ENCODE measurements at places on chromosomes 13 and 19.

DNA sequence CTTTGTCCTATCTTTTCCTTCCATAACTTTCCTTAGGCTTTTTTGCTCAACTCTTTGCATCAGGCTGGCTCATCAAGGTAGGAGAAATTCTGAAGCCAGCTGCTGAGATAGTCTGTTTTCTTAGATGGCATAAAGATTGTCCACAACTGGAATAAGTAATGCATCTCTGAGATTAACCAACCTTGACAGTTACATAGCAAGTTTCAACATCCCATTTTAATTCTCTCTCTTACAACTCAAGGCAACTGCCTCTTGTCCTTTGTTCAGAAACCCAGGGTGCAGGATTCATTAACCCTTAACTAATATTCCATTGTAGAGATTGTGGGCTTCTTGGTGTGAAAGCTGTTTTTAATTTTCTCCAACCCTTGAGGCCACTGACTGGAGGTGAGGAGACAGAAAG, 239.2 kb downstream of the LACC1 start:
- DNase-seq: no peak

DNA sequence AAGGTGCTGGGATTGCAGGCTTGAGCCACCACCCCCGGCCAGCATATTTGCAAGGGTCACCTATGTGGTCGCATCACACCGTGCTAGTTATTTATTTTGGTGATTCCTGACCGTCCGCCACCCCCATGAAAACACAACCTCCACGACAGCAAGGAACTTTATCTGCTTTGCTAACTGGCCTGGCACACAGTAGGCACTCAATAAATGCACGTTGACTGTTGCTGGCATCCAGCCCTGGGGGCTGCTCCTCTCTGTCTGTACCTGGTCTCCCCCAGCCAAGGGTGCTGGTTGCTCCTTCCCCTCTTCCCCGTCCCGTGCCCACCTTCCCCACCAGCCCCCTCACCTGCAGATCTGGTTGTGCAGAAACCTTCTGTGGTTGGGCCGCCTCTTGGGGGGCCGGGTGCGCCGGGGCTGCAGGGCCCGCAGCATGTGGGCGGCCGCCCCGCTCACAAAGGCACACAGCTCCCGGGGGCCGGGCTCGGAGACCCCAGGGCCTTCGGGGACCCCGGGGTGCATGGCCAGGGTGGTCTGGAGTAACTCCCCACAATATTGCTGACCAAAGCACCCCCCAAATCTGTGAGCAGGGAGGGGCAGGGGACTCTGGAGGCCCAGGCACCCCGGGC, 401 bp downstream of the C19orf85 start:
- DNase-seq: no peak

- no peak for DNase-seq
Observed at GRCh38 chr13:66532146-66532545, 698.0 kb downstream of the PCDH9 start.

DNA sequence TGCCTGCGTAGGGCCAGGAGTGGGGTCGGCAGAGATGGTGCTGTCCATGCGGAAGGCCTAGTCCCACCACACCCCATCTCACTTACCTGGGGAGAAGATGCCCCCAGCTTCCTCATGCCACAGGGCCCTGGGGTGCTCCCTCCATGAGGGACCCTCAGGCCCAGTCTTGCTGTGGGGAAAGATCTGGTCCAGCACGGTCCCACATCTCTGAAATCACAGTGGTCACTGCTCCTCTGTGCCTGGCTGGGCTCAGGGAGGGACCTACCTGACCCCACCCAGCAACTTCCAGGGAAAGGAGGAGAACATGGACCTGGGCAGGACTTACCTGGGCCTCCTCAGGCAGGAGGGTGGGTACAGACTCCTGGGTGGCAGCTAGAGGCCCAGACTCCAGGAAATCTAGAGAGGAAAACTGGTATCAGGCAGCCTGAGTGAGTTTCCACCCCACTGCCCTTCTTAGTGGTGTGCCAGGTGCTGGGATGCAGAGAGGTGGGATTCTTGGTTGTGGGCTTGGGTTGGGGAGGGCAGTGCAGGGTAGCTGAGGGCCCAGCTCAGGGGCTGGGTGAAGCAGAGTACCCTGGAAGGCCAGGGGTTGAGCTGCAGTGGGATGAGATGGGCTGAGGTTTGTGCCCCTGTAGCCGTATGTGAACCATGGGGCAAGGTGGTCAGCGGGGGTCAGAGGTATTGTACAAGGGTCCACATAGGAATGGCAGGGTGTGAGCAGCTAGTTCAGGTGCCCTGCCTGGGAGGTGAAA, 3.8 kb downstream of the MZF1 start:
- DNase-seq: no peak

DNA sequence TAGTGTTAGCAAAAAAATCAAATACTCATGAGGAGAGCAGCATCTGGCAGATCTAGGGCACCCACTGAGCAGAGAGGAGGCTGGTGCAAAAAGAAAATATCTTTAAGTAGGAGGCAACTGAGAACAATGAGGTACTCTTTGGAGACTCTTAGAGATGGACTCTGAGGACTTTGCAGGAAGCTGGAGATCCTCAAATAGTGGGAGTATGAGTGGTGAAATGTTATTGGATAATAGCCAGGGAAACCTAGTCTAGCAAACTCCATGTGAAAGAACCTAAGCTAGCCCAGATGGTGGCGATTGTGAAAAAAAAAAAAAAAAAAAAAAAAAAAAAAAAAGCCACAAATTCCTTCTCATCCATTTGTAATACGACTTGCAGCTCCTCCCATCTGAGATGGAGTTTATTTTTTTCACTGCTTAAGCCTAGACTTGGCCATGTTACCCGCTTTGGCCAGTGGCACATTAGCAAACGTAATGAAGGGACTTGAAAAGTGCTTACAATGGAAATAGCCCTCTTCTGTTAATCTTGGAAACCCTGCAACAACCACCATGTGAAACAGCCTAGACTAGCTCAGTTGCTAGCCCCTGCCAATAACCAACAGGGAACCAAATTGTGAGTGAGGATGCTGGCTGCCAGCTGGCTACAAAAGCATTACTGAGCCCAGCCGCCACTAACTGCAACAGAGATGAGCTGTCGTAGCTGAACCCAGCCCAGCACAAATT, 476.2 kb downstream of the KLF12 start:
- no peak for DNase-seq

- no peak for DNase-seq
Observed at GRCh38 chr19:45187421-45188100, 9.0 kb downstream of the BLOC1S3 start.

DNA sequence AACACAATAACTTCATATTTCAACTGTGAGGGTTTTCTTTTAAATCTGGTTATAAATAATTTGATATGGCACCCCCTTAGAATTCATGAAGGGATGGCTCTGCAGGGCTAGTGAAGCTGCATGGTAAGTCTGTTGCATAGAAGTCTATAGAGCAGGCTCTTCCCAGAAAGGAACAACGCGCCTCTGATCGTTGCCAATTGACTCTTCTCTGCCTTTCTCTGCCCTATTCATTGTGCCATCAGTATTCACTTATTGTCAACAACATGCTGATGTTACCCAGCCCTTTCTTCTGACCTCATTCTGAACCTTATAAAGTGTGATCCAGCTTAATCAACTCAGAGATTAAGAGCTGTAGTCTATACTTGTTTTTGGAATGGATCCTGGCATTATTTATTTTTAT, 16.3 kb upstream of the DCT start:
- DNase-seq: no peak

DNA sequence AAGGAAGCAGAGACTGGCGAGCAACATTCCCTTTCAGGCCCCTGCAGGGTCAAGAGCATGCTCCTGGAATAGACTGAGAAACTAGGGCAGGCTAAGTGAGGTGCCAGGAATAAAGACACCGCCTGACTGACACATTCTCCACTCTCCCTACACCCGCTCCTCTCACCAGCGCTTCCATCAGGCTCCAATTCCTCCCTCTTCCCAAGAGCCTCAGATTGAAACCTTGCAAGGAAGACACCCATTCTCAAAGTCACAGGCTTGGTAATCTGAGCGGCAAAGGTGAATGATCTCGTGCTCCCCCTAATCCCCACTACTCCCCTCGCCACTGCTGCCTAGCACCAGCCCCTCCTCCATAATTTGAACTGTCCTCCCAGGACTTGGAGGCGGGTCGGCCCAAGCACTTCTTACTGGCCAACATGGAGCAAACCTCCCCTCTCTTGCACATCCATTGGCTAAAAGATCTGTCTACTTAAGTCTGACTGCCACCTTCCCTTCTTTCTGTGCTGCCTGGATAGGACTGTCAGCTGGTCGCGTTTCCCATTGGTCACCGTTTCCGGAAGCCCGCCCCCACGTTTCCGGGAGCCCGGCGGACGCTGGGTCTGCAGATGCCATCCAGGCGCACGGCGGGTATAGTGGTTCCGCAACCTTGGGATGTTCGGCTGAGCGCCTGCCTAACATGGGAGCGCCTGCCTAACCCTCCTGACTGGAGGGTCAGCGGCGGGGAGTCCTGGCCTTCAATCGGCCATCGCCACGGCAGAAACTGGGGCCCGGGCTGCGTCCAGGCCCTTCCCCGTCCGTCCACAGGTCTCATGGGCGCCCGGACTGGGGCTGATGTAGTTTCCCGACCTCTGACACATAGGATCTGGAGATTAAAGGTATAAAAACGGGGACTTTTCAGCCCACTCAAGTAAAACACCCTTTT, 33.6 kb downstream of the ZNF383 start:
- DNase-seq: peak; percentile 88

GRCh38 chr13:98780451-98780850, 28.0 kb upstream of the SLC15A1 start:
- DNase-seq: no peak

DNA sequence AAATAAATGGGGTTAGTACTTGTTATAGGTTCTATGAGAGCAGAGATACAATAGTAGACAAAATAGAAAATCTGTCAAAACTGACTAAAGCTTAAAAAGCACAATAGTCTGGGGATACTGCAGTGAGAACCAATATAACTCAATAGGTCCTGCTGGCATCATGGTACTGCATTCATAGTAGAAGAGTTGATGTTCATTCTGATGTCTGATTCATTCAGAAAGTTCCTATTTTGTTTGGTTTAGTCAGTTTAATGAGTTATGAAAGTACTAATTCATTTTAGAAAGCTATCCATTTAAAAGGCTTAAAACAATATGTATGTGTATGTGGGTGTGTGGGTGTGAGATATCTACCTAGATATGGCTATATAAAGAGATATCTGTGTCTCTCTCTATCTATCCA, 152.8 kb downstream of the LHFPL6 start:
- no peak for DNase-seq

GRCh38 chr13:43408274-43408673, 378.5 kb downstream of the ENOX1 start:
- no peak for DNase-seq

DNA sequence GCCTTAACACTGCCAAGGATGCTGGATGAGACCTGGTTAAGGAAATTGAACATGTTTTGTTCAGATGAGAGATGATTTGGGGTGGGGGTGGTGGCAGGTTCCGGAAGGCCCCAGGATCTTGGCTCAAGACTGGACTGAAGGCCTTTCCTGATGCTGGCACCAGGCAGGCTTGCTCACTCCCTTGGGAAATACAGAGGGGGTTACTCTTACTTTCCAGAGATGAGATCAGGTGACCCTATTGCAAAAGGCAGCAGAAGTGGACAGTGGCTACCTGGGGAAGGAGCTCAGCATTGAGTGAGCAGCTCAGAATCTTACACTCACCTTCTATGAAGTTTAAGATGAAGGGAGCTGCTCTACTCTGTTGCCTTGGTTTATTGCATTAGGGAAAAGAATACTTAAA, 10.8 kb downstream of the GATAD2A start:
- DNase-seq: no peak

DNA sequence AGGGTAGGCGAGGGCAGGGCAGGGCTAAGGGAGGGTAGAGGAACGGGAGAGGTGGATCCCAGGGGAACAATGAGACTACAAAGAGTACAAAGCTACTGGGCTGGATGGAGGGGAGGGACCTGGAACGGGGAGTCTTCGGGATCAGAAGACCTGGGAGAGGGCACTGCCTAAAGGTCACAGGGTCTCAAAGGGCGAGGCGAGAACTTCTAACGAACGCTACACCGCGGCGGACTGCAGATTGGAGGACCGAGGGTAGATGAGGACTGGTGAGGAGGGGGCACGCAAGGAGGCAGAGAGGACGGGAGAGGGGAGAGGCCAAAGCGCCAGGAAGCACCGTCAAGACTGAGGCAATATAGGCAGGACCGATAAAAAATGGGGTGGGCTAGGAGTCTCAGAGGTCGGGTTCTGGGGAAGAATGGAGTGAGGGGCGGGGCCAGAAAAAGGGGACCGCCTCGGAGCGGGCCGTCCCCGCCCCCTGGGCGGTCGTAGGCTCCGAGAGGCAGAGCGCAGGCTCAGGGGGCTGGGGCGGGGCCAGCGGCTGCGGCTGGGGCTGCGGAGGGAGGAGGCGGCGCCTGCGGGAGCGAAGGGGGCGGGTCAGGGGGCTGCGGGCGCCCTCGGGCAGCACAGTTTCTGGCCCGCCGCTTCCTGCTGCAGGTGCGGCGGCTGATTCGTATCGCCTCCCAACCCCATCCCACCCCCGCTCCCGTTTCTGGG, 1.3 kb upstream of the KCNC3 start:
- DNase-seq: peak; percentile 72

DNA sequence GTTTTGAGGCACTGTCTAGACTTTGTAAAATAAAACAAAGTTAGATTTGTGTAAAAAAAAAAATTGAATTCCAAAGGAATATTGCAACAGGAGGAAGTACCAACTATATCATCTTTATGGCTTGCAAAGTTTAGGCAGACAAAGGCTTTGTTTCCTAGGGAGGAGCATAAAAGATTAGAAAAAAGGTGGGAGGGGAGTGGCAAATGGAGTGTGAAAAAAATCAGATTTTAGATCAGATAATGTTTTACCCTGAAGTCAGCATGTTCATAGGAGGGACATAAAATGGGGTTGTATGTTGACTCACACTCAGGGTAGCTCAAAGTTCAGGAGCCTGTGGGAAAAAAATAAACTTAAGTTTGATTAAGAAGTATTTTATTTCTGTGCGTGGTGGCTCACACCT, 3.7 kb downstream of the ZNF85 start:
- no peak for DNase-seq

GRCh38 chr19:34350161-34350561, 14.8 kb upstream of the GPI start:
- DNase-seq: no peak

DNA sequence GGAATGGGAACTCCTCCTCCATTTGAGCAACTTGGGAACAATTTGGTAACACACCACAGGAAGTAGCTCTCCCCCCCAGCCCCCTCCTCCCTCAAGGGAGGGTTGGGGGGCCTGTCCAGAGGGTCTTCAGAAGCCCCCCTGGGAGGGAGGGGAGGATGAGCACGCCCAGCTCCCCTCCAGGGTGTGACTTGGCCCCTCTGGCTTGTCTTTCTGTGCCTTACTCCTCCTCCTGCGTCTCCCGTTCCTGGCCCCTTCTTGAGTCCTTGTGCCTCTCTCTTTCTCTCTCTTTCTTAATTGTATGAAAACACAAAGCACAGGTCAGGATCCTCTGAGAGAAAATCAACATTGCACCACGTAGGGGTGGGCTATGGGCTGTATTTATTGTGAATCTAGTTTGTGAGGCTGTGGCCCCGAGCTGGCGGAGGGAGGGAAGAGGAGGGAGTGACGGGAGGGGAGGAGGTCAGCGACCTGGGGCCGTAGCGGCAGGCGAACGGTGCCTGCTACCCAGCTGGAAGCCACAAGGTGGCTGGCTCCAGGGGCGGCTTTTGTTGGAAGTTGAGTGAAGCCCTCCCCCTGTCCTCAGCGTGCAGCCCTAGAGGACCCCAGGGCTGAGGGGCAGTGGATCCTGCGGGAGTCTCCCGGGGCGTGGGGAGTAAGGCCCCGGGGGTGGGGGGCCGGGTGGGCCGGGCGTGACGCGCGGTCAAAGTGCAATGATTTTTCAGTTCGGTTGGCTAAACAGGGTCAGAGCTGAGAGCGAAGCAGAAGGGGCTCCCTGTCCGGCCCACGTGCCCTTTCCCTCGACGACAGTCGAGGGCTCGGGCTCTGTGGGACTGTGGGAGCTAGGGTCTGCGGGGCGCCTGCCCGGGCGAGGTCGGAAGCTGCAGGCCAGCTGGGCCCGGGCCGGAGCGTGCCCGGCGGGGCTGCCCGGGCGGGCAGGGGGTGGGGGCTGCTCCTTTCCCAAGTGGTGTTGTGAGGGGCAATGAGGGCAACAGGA, 6.4 kb downstream of the LYL1 start:
- DNase-seq: no peak

Measured in NCI-H187 treated with DMSO at 0.1 percent for 48 hours (cell line).